CD4-positive, alpha-beta T cell treated with Interleukin-17A for 1 hour (primary cell): ENCODE measurements at places on chromosomes 11 and 22.

DNA sequence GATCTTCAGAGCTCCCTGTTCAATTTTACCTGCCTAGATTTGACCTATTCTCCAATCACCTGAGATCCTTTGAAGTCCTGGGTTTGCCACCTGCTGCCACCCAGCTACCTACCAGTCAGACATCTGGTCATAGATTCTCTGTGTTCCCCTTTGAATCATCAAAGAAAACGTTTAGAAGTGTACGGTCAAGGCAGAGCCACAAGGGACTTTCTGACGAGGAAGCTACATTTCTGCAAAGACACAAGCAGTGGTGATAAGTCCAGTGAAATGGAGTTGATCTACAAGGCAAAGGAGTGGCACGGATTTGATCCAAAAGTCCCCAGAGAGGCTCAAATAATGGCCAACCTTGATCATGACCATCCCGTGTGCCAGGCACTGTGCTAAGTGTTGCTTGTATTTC, 549.9 kb downstream of the MIAT start:
- DNase-seq: no peak

- DNase-seq: peak; percentile 67
These were observed 81.9 kb upstream of the CRTAM start for GRCh38 chr11:122756417-122756816.

DNA sequence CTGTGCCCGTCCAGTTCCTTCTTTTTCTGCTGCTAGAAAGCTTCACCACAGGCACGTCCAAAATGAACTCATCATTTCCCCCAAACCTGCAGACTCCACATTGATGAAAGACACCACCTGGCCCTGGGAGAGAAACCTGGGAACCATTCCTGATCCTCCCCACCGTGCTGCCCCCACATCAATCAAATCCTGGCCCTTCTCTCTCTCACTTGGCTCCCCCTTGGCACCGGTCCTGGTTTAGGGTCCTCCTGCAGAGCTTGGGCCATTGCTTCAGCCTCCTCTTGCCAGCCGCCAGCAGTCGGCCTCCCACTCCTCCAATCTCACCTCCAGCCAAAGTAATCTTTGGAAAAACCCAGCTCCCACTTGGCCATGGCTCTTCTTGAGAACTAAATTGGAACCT, 38.5 kb downstream of the RIBC2 start:
- DNase-seq: no peak

DNA sequence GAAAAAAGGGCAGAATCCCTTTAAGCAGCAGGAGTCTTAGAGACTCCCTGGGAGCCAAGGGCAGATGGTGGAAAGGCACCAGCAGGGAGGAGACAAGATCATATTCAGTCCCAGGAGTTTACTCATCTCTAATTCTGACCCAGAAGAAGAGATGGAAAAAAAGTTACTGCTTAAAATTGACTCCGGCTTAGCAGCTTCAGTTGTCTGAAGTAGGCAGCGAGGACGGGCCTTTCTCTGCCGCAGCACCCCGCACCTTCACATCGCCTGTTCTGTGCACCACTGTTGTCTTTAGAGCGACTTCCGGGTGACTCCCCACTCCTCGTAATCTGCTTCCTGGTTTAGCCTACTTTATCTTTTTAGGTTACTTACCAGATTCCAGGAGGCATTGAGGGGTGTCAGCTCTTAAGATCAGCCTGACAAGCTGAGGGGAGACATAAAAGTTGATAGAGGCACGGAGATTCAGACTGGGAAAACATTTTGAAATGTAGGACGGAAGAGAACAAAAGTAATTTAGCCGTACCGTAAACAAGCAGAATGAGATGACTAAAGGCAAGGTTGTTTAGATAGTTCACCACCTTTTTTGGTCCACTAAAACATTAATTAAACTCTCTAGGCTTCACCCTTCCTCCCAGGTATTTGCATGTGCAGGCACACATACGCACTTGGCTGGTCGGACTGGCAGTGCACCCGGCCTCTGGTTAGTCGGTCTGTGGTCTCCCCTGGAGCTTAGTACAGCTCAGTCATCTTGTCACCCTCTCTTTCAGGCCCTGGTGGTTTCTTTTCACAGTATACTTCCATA, 74.3 kb downstream of the CECR2 start:
- no peak for DNase-seq

DNA sequence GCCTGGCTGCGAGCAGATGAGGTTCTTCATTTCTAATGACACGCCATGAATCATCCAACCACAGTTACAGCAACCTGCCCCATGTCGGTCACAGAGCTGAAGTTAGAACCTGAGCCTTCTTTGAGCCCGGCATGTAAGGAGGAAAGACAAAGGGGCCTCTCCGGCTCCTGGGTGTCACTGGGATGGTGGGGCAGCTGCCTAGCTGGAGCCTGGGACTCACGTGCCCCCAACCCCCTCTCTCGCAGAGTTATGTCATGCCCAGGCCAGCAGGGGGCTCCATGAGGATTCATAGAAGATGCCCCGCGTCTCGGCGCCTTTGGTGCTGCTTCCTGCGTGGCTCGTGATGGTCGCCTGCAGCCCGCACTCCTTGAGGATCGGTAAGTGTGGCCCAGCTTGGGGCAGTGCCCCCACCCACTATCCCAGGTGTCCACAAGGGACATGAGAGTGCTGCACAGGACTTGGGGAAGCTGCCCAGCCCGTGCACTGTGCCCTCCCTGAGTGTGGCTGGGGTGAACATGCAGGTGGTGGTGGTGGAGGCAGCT, 148.5 kb downstream of the GRIK4 start:
- DNase-seq: peak; percentile 3

GRCh38 chr11:77287615-77288273, 13.7 kb downstream of the GDPD4 start:
- DNase-seq: no peak

GRCh38 chr11:41954034-41954433, 494.6 kb upstream of the LRRC4C start:
- DNase-seq: no peak

DNA sequence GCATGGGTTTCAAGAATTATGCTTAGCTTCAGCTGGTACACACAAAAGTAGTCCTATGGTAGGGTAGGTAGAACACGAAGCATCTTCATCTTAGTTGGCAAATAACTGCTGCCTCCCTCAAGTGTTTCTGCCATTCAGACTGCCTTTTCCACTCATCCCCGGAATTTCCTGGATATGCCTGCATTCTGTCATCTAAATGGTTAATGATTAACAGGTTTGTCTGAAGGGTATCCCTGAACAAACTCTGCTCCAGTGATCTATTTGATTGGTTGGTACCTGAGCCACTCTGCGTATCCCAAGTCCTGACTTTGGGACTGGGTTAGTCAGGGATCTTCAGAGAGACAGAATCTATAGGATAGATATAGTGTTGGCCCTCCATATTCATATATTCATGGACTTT, 272.3 kb upstream of the RAG2 start:
- no peak for DNase-seq

DNA sequence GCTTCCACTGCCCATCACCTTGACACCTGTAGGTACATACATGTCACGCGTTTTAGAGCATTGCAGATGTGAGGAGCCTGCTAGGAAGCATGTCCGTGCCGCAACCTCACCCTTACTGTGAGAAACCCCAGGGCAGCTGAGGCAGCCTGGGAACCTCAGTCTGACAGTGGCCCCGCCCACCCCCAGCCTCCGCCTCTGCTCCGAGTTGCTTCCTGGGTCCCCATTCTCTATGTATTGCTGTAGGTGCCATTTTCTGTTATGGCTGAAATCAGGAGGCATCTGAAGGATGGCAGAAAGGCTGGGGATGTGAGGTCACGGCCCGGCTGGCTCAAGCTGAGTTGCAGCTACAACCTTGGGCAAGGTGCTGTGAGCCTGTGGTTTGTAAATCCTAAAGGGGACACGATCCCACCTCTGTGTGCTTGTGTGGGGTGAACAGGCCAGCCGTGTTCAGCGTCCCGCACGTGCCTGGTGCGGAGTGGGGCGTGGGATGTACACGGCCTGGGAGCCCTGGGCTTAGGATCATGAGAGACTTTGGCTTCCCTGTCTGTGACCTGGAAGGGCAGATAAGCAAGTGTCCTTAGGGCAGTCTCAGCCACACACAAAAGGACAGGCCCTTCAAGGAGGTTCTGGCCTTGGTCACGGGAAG, 102.7 kb downstream of the PHF21B start:
- no peak for DNase-seq

- DNase-seq: no peak
These were observed 5.0 kb upstream of the PTPMT1 start for GRCh38 chr11:47560426-47560825.

GRCh38 chr11:15673408-15673831, 558.7 kb downstream of the INSC start:
- no peak for DNase-seq

DNA sequence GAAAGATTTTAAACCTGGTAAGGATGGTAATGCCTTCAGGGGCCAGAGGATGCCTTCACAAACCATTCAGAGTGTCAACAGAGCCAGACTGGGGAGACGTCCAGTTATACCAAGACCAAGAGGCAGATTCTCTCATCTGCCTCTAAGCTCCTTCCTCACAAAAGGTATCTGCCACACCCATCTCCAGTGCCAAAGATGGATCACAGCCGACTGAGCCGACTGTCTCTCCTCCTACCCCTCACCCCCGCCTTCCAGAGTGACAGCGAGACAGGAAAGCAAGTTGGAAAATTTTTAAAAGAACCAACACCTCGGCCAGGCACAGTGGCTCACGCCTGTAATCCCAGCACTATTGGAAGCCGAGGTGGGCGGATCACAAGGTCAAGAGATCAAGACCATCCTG, 79.1 kb upstream of the AKIP1 start:
- no peak for DNase-seq

DNA sequence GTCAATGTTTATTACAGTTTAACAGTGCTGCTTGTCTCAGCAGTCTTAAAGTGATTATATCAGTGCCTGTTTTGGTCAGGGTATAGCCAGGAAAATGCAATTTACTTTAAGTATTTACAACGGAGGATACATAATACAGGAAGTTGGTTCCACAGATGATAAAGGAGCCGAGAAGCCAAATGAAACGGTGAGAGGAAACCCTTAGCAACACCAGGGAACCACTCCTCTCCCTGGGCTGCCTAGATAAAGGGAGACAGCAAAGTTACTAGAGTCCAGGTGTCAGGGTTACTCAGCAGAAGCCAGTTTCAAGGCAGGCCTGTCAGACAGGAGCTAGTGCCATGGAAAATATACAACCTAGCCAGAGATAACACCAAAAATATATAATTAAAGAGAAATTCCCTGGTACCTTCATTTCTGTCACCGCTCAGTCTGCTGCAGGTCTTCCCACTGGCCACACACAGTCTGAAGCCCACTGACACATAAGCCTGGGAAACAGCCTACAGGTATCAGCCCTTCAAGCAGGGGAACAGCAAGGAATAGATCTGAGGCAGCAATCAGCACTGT, 55.5 kb downstream of the FAM76B start:
- no peak for DNase-seq
